ENCODE measurements at places on chromosomes 16 and 17.
A peak's percentile ranks its signal among the peaks of the same experiment; 100 is the strongest.

GRCh38 chr17:19288453-19288852 lies 51.3 kb downstream of the EPN2 start:
- DNase-seq, result no peak

DNA sequence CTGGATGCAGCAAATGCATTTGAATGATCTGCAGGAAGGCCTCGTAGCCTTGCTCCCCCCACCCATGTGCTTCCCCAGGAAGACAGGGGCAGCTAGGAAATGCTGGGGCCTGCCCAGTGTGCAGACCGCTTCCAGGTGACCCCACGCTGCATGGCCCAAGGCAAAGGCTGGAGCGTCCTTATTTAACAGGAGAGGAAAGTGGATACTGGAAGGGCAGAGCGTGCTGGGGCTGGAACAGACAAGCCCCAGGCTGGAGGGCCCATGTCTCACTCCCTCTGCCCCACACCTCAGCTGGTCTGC lies 26.1 kb upstream of the NPTX1 start:
- DNase-seq, result no peak

- DNase-seq, result no peak
These were observed 98.3 kb downstream of the N4BP1 start for GRCh38 chr16:48511716-48512115.

- no peak for DNase-seq
These were observed 47.5 kb upstream of the CCL2 start for GRCh38 chr17:34207572-34207971.

GRCh38 chr17:6548578-6549330 lies 7.6 kb downstream of the PITPNM3 start:
- peak; percentile 3 for DNase-seq

GRCh38 chr16:17474037-17474436 lies 3.3 kb upstream of the XYLT1 start:
- DNase-seq, result no peak

DNA sequence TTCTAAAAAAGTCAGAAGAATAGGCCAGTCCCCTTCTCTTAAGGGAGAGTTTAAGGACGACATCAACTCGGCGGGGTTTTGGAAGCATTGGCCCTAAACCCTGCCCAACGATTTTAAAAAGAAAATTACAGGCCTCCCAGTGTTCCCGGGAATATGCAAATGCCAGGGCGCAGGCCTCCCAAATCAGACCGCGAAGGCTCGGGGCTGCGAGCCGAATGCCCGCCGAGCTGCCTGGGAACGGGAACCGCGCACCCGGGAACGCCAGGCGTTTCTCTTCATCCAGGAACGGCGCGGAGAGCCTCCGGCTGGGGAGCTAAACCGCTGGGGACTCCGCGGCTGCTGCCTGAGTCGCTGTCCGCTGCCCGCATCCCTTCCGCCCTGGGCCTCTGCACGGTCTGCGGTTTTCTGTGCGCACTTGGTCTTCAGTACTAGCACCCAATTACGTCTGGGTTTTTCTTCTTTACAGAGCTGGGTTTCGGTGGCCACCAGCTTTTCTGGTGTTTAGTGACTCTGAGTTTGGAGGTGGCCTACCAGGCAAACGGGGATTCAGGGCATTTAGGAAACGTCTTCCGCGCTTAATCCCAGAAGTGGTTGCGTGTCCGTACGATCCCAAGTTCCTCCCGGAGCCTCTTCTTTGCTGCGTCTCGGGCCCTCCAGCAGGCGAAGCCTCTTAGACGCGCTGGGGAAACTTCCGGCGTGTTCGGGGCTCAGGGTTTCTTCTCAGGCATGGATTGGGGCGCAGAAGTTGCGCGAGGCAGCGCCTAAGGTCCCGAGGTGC lies 5.7 kb downstream of the IRX5 start:
- no peak for DNase-seq

DNA sequence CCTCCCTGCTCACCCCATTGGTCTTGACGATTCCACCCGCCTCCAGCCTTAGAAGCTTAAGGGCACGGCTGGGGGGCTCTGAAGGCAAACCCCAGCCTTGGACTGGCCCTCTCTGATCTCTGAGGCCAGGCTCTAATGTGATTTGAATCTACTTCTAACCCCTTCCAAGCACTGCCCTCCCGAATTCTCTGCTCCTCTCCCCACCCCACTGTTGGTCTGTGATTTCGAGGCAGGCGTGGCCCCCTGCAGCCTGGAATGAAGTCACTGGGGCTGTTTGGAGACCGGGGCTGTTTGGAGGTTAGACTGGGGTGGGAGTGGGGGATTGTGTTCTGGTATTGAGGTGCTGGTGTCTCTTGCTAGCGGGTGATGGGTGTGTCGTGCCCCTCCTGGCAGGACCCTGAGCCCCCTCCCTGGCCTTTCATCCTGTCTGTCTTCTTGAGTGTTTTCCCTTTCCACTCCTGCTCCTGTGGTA lies 2.2 kb downstream of the GRB7 start:
- no peak for DNase-seq

GRCh38 chr16:54233615-54234014 lies 53.0 kb downstream of the IRX3 start:
- DNase-seq, result no peak

DNA sequence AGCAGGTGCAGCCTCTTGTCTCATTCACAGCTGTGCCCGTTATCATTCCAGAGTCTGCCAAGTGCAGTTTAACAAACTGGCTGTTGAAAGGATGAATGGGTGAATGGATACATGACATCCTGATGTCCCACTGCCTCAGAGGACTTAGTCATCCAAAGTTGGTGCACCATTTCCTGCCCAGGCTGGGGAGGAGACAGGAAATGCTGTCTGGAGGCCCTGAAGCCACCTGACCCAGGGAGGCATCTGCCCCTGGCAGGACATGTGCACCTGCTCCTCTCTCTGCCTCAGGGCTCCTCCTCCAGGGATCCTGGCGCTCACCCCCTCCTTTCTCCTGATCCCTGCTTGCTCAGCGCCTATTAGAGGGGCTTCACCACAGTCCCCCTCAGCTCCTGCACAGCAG lies 1.8 kb upstream of the CD300C start:
- no peak for DNase-seq

DNA sequence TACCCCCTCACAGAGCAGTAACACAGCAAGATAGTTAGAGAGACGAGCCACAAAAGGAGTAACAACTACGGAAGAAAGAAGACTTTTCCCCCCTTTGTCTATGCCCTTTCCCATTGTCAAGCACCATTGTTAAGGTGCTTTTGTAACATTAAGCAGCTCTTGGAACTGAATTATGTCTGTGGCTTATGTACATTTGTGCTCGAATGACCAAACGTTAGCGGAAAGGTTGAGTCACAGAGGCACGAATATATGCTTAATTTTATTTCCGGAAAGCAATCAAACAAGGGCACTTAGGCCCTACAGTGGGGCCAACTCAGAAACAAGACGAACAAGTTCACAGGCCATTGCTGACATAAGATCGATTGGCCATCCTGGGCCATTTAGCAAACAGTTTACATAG lies 109.5 kb downstream of the ANKFN1 start:
- DNase-seq, result no peak

GRCh38 chr17:10769840-10770239 lies 34.1 kb downstream of the TMEM238L start:
- no peak for DNase-seq

DNA sequence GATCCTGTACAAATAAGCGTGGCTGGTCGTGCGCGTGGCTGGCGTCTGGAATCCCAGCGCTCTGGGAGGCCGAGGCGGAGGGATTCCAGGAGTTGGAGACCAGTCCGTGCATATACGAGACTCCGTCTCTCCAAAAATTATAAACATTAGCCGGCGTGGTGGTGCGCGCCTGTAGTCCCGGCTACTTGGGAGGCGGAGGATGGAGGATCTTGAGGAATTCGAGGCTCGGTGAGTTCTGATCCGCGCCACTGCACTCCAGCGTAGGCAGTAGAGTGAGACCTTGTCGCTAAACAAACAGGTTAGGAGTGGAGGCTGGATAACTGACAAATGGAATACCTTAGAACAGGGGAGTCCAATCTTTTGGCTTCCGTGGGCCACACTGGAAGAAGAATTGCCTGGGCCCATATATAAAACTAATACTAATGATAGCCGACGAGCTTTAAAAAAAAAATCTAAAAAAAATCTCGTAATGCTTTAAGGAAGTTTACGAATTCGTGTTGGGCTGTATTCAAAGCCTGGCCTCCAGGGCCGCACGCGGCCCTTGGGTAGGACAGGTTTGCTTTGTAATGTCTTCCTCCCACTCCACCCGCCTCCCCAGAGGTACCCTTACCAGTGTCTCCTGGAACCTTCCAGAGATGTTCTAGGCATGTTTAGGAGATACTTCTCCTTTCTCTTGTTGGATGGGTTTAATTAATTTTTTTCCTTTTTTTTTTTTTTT lies 909 bp upstream of the RSL1D1 start:
- no peak for DNase-seq

DNA sequence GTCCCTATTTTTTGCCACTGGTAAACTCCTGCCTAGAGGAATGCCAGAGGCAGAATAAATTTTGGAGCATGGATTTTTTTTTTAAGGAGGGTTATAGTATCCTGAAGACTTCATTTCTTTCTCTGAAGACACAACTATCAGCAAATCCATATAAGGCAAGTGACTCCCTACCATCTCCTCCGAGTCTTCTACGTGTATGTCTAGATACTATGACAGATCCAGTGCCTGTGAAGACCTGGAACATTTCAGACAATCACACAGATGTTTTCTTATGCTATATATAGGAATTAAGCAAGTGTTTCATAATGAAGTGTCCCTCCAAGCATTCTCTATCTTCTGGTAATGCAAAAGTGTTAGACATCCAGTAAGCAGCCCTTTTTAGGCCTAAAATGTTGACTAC lies 255.5 kb upstream of the TBX2 start:
- no peak for DNase-seq

- no peak for DNase-seq
These were observed 646 bp downstream of the HIC1 start for GRCh38 chr17:2055292-2056205.

DNA sequence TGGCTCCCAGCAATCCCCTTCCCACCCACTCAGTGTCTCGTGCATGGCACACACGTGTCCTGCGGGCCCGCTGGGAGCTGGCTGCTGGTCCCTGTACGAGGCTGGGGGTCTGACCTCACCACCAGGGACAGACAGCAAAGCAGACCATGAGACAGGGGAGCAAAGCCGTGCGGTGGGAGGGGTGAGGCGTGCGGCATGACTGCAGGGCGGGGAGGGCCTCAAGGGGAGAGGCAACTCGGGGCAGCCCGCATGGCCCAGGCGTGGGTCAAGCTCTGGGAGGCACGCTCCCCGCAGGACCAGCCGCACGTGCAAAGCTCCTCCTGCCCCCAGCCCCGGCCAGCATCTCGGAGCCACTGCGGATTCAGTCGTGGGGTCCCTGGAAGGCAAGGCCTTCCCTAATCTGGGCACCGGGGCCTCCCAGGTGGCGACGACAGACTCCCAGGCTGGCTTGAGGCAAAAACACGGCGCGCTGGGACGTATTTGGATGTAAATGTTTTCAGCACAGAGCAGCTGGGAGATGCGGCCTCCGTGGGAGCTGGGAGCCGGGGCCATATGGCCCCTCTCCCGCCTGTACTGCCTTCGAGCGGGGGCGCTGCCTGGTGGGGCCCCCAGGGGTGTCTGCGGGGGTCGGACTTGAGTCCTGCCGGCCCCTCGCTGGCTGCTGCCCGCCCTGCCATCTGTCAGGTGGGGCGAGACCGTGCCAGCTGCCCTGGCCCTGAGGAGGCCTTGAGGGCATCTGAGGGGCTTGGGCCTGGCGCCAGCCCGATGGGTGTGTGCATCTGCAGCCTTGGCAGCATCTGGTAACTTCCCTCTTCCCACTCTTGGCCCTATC lies 12.2 kb upstream of the CBFA2T3 start:
- DNase-seq, result no peak

GRCh38 chr17:79045001-79045729 lies 21.2 kb downstream of the C1QTNF1 start:
- DNase-seq, result no peak

GRCh38 chr17:65750166-65750565 lies 188.7 kb upstream of the AXIN2 start:
- no peak for DNase-seq

- no peak for DNase-seq
These were observed 1.5 kb upstream of the CPNE7 start for GRCh38 chr16:89573826-89574680.

- DNase-seq, result no peak
These were observed 180.2 kb upstream of the N4BP1 start for GRCh38 chr16:48790151-48790550.

DNA sequence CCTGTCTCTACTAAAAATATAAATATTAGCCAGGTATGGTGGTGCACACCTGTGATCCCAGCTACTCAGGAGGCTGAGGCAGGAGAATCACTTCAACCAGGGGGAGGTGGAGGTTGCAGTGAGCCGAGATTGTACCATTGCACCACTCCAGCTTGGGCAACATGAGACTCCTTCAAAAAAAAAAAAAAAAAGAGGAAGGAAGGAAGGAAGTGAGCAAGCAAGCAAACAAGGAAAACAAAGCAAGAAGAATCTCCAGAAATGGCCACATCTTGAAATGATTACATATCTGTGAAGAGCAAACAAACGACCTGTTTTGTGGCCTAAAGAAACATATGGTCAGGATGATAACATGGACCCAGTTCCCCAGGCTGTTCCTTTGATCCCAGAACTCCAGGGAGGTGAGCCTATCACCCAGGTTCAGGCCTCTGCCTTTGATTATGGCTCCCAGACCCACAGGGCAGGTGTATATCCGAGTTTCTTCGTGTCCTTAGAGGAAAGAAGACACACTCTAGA lies 8.9 kb downstream of the ACOX1 start:
- no peak for DNase-seq

DNA sequence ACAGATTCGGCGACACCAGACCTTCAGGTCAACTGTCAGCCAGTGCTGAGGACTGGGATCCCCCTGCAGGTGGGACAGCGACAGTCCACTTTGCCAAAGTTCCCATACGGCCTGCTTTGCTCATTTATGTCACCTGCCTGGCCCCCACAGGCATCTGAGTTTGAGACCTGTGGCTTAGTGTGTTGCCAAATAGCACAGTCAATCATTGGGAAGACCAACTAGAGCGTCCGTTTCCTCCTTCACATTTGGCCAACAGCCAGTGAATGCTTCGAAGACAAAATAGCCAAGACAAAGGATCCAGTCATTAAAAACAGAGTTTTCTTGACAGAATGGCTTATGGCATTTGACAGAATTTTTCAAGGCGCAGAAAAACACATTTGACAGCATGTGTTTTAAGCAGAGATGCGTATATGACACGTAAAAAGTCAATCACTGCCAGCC lies 113.8 kb downstream of the ABCC12 start:
- no peak for DNase-seq

DNA sequence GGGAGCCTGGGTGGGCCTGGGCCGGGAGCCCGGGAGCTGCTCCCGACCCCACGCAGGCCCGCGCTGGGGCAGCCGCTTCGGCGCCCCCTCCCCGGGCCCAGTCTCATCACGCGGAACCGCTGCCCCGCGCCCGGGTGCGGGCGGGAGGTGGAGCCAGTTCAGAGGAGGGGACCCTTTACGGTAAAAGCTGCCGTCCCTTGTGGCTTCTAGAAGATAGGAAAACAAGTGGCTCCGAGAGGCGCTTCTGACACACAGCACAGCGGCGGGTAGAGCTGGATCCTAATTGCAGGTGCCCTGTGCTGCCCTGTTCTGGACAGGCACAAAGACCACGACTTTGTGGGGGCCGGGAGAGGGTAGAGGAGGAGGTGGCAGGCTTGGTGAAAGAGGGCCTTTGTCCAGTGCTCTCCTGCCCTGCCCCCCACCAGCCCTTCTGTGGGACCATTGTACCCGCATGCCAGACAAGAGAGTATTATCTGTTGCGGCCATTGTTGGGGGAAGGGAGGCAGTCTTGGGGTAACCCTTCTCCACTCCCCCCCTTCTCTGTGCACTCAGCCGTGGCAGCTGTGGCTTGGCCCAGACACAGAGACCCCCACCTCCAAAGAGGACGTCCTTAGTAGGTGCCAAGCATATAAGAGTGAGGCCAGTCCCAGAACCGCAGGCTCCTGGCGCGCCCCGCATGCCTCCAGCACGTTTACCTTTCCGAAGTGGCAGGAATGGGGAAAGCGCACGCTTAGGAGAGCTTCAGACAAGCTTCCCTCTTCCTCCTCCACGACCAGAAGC lies 736 bp downstream of the CNP start:
- peak; percentile 27 for DNase-seq

Measured in CD4-positive, alpha-beta T cell treated with Interleukin-15 for 4 hours (primary cell).